Astrocyte (in vitro differentiated cells and primary cell): ENCODE measurements at places on chromosomes 12 and 14.

DNA sequence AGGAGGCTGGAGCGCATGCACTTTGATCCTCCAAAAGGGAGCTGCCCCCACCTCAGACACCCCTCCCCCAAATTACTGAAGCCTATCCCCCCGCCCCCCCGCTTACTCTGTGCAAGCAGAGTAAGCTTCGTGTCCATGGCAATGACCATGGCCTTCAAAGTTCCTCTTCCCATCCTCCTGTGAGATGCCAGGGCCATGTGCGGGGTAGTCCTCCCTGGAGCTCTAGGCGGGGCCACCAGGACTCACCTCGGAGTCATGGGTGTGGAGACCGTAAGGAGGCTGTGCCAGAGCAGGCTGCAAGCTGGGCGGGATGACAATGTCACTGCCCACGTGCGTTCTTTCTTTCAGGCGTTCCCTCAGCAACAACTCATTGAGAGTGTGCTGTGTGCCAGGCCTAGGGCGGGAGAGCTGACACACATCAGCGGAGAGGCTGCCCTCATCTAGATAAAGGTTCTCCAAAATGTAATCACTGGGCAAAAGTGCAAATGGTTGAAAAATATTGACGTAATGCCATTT lies 66.8 kb downstream of the C14orf132 start:
- no peaks in the 10 kb centered on the region for H3K36me3 ChIP-seq
- H3K27ac ChIP-seq = no peak overlapping the region
- H3K27me3 ChIP-seq = peaks cover 2% of the 10 kb centered on the region
- peaks cover 5% of the 10 kb centered on the region for H3K4me1 ChIP-seq
- H3K4me3 ChIP-seq = no peak overlapping the region
- peak; percentile 66 for DNase-seq

- peaks cover 14% of the 10 kb centered on the region for H3K4me1 ChIP-seq
- H3K4me3 ChIP-seq = no peak overlapping the region
- DNase-seq = no peak
- peaks cover 57% of the 10 kb centered on the region for H3K36me3 ChIP-seq
These were observed 6.2 kb downstream of the CALM1 start for GRCh38 chr14:90403065-90403464.

GRCh38 chr12:65999564-66000280 lies 130.8 kb downstream of the LLPH start:
- H3K27ac ChIP-seq = no peak overlapping the region
- DNase-seq = peak; percentile 86
- peaks cover 11% of the 10 kb centered on the region for H3K4me1 ChIP-seq
- no peak overlapping the region for H3K4me3 ChIP-seq
- no peaks in the 10 kb centered on the region for H3K36me3 ChIP-seq
- peaks cover 3% of the 10 kb centered on the region for H3K27me3 ChIP-seq

DNA sequence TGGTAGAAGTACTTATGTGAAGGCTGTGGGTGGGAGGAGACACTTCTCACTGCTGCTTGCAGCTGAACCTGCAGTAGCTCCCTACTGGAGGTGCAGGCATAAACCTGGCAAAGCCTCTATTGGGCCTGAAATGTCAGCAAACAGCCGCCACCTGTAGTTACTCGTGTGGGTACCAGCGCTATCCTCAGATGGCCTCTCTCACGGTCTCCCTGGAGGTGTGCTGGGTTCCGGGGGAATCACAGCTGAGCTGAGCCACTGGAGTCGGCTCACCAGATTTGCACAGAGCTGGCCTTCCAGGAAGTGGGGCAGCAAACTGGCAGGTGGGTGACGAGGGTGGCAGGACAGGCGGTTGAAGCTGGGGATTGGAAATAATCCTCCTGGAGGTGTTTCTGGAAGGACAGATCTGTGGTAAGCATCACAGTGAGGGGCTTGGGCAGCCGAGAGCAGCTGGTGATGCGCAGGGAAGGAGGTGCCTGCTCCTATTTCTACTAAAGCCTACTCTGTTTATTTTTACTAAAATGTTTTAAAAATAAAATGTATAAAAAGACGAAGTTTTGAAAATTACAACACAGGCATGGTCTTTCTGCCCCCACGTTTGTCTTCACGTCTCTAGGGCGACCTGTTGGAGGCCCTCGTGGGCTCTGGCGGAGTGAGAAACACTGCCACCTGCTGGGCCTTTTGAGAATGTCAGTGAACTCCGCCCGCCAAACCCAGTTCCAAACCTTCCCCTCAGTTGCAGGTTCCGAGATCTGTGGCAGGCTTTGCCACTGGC lies 67.8 kb upstream of the PLEKHG3 start:
- no peaks in the 10 kb centered on the region for H3K36me3 ChIP-seq
- peaks cover 14% of the 10 kb centered on the region for H3K4me1 ChIP-seq
- H3K27ac ChIP-seq = no peak overlapping the region
- H3K27me3 ChIP-seq = no peaks in the 10 kb centered on the region
- no peak for DNase-seq

GRCh38 chr12:6180268-6181051 lies 19.7 kb upstream of the CD9 start:
- peak; percentile 61 for DNase-seq
- no peaks in the 10 kb centered on the region for H3K27me3 ChIP-seq
- H3K4me3 ChIP-seq = no peak overlapping the region
- H3K4me1 ChIP-seq = peaks cover 40% of the 10 kb centered on the region
- no peaks in the 10 kb centered on the region for H3K36me3 ChIP-seq
- H3K27ac ChIP-seq = peak overlapping the region; percentile 52

- no peaks in the 10 kb centered on the region for H3K27me3 ChIP-seq
- peaks cover 33% of the 10 kb centered on the region for H3K4me1 ChIP-seq
- H3K27ac ChIP-seq = peak overlapping the region; percentile 73
- no peak overlapping the region for H3K4me3 ChIP-seq
- H3K36me3 ChIP-seq = peaks cover 23% of the 10 kb centered on the region
- DNase-seq = peak; percentile 51
These were observed 11.1 kb downstream of the GPR84 start for GRCh38 chr12:54352891-54353874.

GRCh38 chr14:94689218-94689984 lies 77.2 kb downstream of the SERPINA3 start:
- H3K36me3 ChIP-seq = no peaks in the 10 kb centered on the region
- H3K27ac ChIP-seq = no peak overlapping the region
- DNase-seq = peak; percentile 7
- H3K27me3 ChIP-seq = no peaks in the 10 kb centered on the region
- H3K4me3 ChIP-seq = no peak overlapping the region
- peaks cover 4% of the 10 kb centered on the region for H3K4me1 ChIP-seq

GRCh38 chr12:6786416-6787094 lies 2.8 kb upstream of the CD4 start:
- no peak for DNase-seq
- no peaks in the 10 kb centered on the region for H3K36me3 ChIP-seq
- H3K4me1 ChIP-seq = no peaks in the 10 kb centered on the region
- H3K27ac ChIP-seq = no peak overlapping the region
- H3K27me3 ChIP-seq = no peaks in the 10 kb centered on the region

- no peaks in the 10 kb centered on the region for H3K4me1 ChIP-seq
- H3K27ac ChIP-seq = no peak overlapping the region
- no peaks in the 10 kb centered on the region for H3K27me3 ChIP-seq
- no peak overlapping the region for H3K4me3 ChIP-seq
- no peaks in the 10 kb centered on the region for H3K36me3 ChIP-seq
These were observed 111.4 kb upstream of the SFSWAP start for GRCh38 chr12:131599190-131600159.

- no peaks in the 10 kb centered on the region for H3K36me3 ChIP-seq
- H3K27ac ChIP-seq = no peak overlapping the region
- H3K4me3 ChIP-seq = no peak overlapping the region
- no peak for DNase-seq
- H3K4me1 ChIP-seq = no peaks in the 10 kb centered on the region
These were observed 61.6 kb upstream of the GZMB start for GRCh38 chr14:24695265-24696241.

- H3K27ac ChIP-seq = peak overlapping the region; percentile 94
- H3K4me3 ChIP-seq = peak overlapping the region; percentile 66
- H3K27me3 ChIP-seq = no peaks in the 10 kb centered on the region
- no peak for DNase-seq
- peaks cover 20% of the 10 kb centered on the region for H3K4me1 ChIP-seq
These were observed 1.1 kb upstream of the CSRP2 start for GRCh38 chr12:76879710-76880518.

DNA sequence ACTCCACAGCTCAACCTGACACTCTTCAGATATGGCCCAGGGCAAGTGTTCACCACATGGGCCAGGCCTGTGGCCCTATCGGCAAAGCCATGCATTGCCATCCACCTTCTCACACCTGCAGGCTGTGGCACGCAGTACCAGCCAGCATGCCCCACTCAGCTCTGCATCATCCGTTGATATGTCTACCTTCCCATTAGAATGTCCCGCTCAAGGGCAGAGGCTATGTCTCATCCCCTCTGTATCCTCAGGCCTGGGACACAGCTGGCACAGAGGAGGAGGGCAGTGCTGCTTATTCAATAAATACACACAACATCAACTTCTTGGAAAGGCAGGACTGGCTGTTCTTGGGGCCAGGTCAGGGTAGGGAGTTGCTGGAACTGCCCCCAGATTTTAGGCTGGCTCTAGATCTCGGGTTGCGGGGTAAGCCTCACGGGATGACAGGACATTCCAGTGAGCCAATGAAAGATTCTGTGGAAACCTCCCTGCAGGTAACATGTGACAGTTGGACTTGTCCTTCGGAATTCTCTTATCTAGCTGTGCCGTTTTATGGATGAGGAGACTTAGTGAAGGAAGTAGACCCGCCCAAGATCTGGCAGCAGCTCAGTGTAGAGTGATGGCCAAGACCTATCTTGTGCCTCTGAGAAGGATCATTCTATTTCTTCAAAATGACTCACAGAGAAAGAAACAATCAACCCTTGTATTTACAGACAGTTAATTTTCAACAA lies 25.6 kb downstream of the SYNE3 start:
- no peaks in the 10 kb centered on the region for H3K4me1 ChIP-seq
- no peak overlapping the region for H3K4me3 ChIP-seq
- H3K27ac ChIP-seq = no peak overlapping the region
- no peaks in the 10 kb centered on the region for H3K36me3 ChIP-seq
- no peaks in the 10 kb centered on the region for H3K27me3 ChIP-seq

- peak; percentile 39 for DNase-seq
- H3K4me1 ChIP-seq = peaks cover 51% of the 10 kb centered on the region
- H3K27me3 ChIP-seq = no peaks in the 10 kb centered on the region
These were observed 636 bp downstream of the DUSP6 start for GRCh38 chr12:89351489-89352241.

GRCh38 chr12:12127304-12127703 lies 56.6 kb downstream of the BCL2L14 start:
- no peak overlapping the region for H3K4me3 ChIP-seq
- H3K36me3 ChIP-seq = peaks cover 33% of the 10 kb centered on the region
- H3K27ac ChIP-seq = no peak overlapping the region

DNA sequence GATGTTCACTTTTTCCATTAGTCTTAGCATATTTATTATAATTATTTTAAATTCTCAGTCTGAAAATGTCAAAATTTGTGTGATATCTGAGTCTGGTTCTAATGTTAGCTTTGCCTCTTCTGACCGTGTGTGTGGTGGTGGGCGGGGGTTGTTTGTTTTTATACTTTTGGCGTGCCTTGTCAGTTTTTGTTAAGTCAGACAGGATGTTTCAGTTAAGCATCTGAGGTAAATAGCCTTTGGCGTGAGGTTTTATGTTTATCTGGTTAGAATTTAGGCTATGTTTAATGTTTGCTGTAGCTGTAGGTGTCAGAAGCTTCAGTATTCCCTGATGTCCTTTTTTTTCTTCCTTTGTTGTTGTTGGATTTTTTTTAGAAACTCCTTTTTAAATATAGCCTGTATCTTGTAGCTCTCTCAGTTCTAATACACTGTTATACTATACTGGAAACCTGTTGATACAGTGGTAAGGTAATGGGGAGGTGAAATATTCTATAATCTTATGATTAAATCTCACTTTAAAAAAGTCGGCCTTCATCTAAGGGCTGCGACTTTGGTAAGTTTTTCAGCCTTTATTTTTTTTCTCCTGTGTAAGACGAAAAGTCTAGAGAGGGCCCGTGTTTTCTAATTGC lies 111.6 kb downstream of the SCAF11 start:
- H3K4me1 ChIP-seq = no peaks in the 10 kb centered on the region
- no peak overlapping the region for H3K27ac ChIP-seq
- no peak overlapping the region for H3K4me3 ChIP-seq
- peaks cover 3% of the 10 kb centered on the region for H3K36me3 ChIP-seq
- no peak for DNase-seq
- no peaks in the 10 kb centered on the region for H3K27me3 ChIP-seq

GRCh38 chr12:55737581-55738122 lies 5.3 kb upstream of the GDF11 start:
- H3K4me1 ChIP-seq = peaks cover 19% of the 10 kb centered on the region
- peak overlapping the region; percentile 73 for H3K4me3 ChIP-seq
- H3K36me3 ChIP-seq = no peaks in the 10 kb centered on the region
- H3K27ac ChIP-seq = no peak overlapping the region
- no peaks in the 10 kb centered on the region for H3K27me3 ChIP-seq
- DNase-seq = no peak

DNA sequence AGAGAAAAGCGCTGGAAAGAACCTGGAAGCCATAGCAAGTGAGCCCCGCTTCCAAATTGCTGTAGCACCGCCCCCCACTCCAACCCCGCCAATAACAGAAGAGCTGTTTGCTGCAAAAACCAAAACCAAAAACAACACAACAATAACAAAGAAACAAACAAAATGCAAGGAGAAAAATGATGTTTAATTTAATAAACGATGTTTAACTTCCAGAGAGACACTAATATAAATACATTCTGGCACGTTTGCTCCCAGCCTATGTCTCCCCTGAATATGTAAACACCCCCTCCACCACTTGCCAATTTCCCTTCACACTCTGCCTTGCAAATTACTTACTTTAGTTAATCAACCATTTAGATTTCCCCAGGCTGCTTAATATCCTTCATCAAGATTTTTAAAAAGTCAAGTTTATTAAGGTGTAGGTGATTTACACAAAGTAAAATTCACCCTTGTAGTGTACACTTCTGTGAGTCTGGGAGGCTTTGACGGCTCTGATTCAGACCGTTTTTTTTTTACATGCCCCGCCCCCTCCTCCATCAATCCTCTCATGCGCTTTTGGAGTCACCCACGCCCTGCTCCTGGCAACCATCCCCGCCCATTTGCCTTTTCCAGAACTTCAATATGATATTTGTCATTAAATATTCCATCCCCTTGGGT lies 482 bp upstream of the IFI27L2 start:
- H3K4me1 ChIP-seq = peaks cover 12% of the 10 kb centered on the region
- peak overlapping the region; percentile 19 for H3K27ac ChIP-seq
- no peaks in the 10 kb centered on the region for H3K27me3 ChIP-seq

DNA sequence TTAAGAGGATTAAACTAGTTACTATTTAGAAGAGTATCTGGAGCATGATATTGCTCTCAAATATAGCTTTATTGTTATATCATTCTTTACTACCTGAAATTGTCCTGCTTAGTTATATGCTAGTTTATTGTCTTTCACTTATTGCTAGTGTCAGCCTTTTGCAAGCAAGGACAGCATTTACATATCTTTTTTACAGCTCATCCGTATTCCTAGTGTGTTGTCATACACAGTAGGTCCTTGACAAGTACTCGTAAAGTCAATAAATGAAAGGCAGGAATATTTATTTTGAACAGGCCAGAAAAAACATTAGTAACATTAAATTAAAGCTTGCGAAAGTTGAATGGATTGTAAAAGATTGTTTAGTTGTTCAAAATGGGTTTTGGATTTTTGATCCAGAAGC lies 35.0 kb downstream of the CRADD start:
- H3K27me3 ChIP-seq = no peaks in the 10 kb centered on the region
- peaks cover 8% of the 10 kb centered on the region for H3K4me1 ChIP-seq
- no peak overlapping the region for H3K4me3 ChIP-seq
- DNase-seq = no peak
